Panc1 (cell line): ENCODE measurements at places on chromosomes 1 and 21.

DNA sequence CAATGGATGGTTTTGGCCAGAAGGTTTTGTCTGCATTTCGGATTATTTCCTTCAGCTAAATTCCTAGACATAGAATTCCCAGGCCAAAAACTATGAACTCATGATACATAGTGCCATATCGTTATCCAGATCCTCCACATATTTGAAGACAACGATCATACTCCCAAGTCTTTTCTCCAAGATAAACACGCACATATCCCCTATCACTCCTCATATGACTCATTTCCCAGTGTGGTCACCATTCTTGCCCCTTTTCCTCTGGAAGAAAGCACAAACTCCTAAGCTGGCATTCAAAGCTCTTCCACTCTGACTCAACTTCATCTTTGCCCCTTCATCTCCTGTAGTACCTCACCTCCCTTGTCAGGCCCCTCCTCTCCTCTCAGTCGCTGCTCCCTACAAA, 277.6 kb downstream of the PLPP3 start:
- DNase-seq = no peak

GRCh38 chr21:45309069-45309986, 21.6 kb upstream of the POFUT2 start:
- no peak for DNase-seq

DNA sequence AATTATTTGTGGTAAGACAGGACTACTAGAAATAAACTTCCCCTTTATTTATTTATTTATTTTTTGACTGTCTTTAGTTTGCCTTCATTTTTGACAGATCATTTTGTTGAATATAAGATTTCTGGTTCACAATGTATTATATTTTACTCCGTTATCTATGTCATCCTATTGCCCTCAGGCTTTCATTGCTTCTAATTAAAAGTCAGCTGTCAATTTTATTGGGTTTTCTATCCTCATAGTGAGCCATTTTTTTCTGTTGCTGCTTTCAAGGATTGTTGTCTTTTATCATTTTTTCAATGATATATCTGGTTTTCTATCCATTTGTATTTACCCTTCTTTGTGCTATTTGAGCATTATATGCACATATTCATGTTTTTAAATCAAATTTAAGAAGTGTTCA, 866.2 kb downstream of the LRRIQ3 start:
- no peak for DNase-seq

DNA sequence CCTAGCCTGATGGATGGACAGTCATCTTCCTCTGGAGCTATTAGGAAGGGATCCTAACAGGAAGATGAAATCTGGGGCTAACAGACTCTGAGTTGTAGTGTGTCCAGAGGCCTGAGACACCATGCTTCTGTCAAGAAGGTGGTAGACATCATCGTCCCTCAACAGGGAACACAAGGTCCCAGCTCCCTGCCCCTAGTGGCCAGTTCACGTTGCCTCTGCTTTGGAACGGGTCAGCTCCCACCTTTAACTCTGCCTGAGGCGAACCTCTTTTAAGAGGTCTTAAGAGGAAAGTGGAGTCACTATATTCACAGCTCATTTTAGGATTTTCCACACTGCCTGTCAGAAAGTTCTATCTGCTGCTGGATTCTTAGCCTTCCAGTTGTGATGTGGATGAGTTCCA, 28.3 kb downstream of the LRRC71 start:
- no peak for DNase-seq

GRCh38 chr1:19463504-19463803, 21.9 kb downstream of the CAPZB start:
- no peak for DNase-seq

GRCh38 chr1:208603721-208604120, 359.5 kb upstream of the PLXNA2 start:
- no peak for DNase-seq

DNA sequence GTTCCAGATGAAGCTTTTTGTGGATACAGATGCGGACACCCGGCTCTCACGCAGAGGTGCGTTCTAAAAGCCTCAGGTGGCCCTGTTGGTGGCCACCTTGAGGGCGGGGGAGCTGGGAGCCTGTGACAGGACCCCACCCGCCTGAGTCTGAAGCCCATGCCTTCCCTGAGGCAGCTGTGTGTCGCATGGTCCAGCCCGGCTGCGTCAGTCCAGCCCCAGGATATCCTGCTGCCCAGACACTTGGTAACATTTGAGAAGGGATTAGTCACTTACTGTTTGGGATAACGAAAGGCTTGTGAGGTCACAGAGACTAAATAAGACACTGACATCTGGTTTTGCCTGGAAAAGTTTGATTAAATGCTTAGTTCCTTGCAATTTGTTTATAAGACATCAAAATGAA, 68.9 kb downstream of the UCK2 start:
- no peak for DNase-seq

DNA sequence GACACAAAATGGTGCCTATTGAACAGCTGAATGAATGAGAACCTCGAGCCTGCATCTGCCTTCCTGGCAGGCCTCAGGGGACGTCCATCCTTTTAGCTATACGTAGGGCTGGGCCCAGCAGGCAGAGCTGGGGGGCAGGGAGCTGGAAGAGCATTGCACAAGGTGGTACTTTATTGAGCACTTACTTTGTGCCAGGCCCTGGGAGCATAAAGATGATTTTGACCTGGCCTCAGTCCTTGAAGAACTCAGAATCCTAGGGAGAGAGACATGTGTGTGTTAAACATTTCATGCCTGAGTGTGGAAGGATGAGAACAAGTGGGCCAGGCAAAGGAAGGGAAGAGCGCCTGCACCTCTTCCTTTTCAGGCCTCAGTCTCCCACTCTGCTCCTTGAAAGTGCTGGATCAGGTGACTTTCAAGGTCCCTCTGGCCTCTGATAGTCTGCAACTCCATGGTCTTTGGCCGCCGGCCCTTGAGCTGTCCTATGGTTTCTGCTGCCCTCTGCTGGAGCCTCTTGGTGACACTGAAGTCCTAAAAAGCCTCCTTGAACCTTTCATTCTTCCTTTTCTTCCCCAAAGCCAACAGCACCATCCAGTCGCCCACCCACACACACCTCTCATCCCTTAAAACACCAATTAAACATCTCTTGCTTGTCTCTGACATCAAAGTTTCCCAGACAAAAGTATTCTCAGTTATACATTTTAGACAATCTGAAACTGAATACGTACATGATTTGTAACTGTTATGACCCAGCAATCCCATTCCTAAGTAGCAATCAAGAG, 3.5 kb upstream of the PEAR1 start:
- peak; percentile 69 for DNase-seq
